Activated T-cell treated with anti-CD3 and anti-CD28 coated beads, Interleukin-2, amount 50 U/mL, for 72 hours (primary cell): ENCODE measurements at places on chromosomes 7 and 10.

GRCh38 chr10:15045380-15045779 is 1.6 kb downstream of the OLAH start:
- H3K27ac ChIP-seq: peak overlapping the region; percentile 26
- peaks cover 25% of the 10 kb centered on the region for H3K4me1 ChIP-seq
- H3K36me3 ChIP-seq: peaks cover 2% of the 10 kb centered on the region
- H3K4me3 ChIP-seq: peak overlapping the region; percentile 31
- no peaks in the 10 kb centered on the region for H3K27me3 ChIP-seq
- no peak for DNase-seq

GRCh38 chr7:140661124-140661523 is 11.6 kb upstream of the ADCK2 start:
- H3K4me3 ChIP-seq: no peak overlapping the region
- H3K27me3 ChIP-seq: peaks cover 7% of the 10 kb centered on the region
- H3K36me3 ChIP-seq: no peaks in the 10 kb centered on the region
- H3K4me1 ChIP-seq: peaks cover 12% of the 10 kb centered on the region
- no peak for DNase-seq

DNA sequence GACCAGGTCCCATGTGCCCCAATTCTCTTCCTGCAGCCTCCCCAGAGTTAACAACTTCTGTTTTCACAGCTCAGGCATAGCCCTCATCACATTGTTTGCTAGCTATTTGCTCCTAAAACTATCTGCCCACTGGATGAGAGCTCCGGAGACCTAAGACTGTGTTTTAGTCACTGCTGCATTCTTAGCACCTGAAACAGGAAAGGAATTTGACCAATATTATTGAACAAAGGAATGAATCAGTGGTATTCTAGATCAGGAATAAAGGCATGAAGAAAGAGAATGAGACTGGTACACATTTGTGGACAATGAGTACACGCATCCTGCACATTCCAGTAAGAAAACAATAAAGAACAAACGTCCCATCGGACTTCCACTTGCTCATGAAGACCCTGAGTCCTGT is 54.8 kb downstream of the PPP1R17 start:
- H3K4me1 ChIP-seq: no peaks in the 10 kb centered on the region
- no peak overlapping the region for H3K27ac ChIP-seq
- H3K36me3 ChIP-seq: no peaks in the 10 kb centered on the region
- H3K4me3 ChIP-seq: no peak overlapping the region

DNA sequence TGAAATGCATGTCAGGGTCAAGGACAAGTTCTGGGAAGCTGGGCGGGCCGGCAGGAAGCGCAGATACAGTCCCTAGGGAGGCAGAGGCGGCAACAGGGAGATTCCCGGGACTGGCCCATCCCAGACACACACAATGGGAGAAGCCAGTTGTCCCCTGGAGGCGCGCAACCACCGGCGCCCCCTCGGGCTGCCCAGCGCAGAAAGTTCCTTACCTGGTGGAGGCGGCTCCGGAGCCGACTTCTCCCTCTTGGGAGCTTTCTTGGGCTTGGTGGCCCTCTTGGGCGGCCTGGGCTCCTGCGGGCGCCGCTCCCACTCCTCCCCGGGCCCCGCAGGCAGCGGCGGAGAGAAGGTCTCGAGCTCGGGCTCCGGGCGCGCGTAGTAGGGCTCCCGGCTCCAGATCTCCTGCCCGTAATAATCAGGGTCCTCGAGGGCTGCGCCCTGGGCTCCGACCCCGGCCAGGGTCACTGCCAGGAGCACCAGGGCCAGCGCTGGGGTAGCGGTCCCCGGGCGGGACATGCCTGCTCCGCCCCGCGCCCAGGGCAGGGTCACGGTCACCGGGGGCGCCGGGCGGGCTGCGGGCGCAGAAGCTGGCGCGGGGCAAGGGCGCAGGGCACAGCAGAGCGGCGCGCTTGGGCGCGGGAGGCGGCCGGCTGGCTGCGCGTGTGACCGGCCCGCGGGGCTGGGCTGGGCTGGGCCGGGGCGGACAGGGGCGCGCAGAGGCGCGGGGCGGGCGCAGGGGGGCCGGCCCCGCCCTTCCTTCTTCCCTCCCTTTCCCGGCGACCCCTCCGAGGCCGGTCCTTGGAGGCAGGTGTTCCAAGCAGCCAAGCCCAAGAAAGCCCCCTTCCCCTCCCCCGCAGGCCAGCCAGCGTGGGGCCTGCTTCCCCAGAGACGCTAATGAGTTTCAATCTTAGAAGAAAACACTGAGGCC is at the start of gene CPXM2:
TSS of gene CPXM2 (minus strand) at position 664 of the 928 bp plus-strand sequence. CDS start at position 516, 148 bp downstream.
- H3K27ac ChIP-seq: no peak within 1 kb of the TSS
- H3K4me3 ChIP-seq: no peak within 1 kb of the TSS
- no peak for DNase-seq
- no peaks in the 10 kb centered on the region for H3K36me3 ChIP-seq
- no peaks in the 10 kb centered on the region for H3K4me1 ChIP-seq

DNA sequence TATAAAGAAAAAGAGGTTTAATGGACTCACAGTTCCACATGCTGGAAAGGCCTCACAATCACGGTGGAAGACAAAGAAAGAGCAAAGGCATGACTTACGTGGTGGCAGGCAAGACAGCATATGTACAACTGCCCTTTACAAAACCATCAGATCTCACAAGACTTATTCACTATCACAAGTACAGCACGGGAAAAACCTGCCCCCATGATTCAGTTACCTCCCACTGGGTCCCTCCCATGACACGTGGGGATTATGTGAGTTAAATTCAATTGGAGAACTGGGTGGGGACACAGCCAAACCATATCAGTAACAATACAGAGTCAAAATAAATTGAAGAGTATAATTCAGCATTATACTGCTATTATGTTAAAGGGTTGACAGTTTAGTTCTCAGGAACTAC is 37.8 kb downstream of the RNLS start:
- no peaks in the 10 kb centered on the region for H3K27me3 ChIP-seq
- no peak overlapping the region for H3K27ac ChIP-seq
- H3K4me1 ChIP-seq: peaks cover 6% of the 10 kb centered on the region
- H3K4me3 ChIP-seq: no peak overlapping the region
